Upper lobe of left lung (tissue), 6 donors: ENCODE measurements at places on chromosomes 13 and 19. TPM values are rescaled to one million over a fixed set of nuclear protein-coding genes. Genes with fewer than 3 reads are reported as not detected.

- no peaks in the 10 kb centered on the region for H3K4me1 ChIP-seq
- H3K27me3 ChIP-seq = no peaks in the 10 kb centered on the region
- no peaks in the 10 kb centered on the region for H3K36me3 ChIP-seq
- no peak for DNase-seq
Observed at GRCh38 chr19:31385744-31386143, 36.5 kb upstream of the TSHZ3 start.

The FCHO1 gene
- total RNA-seq = 1.9 TPM

The AKT2 gene
- total RNA-seq = 106 TPM

The LRRC25 gene
- 17.8 TPM for total RNA-seq

- no peaks in the 10 kb centered on the region for H3K36me3 ChIP-seq
- DNase-seq = no peak
- H3K27me3 ChIP-seq = no peaks in the 10 kb centered on the region
- no peak overlapping the region for H3K27ac ChIP-seq
- H3K4me1 ChIP-seq = no peaks in the 10 kb centered on the region
Observed at GRCh38 chr13:19618977-19619376, 14.5 kb upstream of the MPHOSPH8 start.

- H3K27ac ChIP-seq = no peak overlapping the region
- H3K27me3 ChIP-seq = no peaks in the 10 kb centered on the region
- H3K36me3 ChIP-seq = no peaks in the 10 kb centered on the region
- H3K4me3 ChIP-seq = no peak overlapping the region
- no peak for DNase-seq
Observed at GRCh38 chr13:94829837-94830365, 117.6 kb upstream of the SOX21 start.

DNA sequence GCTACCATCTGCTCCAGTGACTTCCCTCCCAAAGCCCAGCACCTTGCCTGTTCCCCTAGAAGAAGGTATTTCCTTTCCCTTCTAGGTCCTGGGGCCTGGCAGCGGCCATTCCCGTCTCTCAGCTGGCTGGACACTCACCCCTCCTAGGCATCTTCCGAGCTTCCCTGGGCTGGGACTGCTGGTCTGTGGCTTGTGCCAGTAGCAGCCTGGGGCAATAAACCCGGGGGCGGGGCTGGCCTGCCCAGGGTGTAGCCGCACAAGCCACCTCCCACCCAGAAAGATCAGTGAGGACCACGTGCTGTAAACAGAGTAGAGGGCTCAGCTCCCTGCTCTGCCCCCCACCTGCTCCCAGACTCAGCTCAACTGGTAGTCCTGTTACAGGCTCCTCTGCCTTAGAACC, 15.0 kb downstream of the LIPE start:
- H3K4me3 ChIP-seq = no peak overlapping the region
- no peaks in the 10 kb centered on the region for H3K27me3 ChIP-seq
- H3K27ac ChIP-seq = no peak overlapping the region
- peaks cover 3% of the 10 kb centered on the region for H3K4me1 ChIP-seq
- DNase-seq = no peak
- H3K36me3 ChIP-seq = no peaks in the 10 kb centered on the region

DNA sequence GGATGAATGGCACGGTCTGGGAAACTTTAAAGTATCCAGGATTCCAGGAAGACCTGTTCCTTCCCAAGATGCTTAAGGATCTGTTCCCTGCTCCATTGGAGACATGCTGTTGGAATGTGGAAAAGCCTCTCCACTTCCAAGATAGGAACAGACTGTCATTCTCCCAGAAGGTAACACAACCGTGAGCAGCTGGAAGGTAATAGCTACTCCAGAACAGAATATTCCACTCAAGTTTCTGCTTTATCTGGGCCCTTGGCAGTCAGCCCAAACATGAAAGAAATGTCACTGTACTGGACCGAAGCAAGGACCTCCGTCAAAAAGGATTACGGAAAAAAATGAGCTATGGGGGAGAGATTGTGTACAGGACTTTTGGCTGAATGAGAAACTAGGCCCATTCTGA, 420.9 kb upstream of the NBEA start:
- no peaks in the 10 kb centered on the region for H3K27me3 ChIP-seq
- H3K36me3 ChIP-seq = no peaks in the 10 kb centered on the region
- no peaks in the 10 kb centered on the region for H3K4me1 ChIP-seq
- H3K4me3 ChIP-seq = no peak overlapping the region

DNA sequence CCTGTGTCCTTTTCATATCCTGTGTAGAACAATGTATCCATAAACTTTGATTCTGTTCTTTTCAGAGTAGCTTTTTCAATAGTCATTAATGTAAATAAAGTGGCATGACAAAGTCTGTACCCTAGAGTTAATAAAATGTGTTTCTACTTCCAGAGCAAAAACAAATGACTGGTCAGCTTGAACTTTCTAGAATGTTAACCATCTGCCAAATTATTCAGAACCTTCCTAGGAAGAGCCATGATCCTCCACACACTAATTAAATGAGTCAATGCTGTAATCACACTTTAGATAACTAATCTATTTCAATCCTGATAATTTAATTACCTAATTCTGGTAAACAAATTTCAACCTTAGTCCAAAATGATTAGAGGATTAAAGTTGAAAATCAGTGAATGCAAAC, 73.2 kb downstream of the DIAPH3 start:
- H3K36me3 ChIP-seq = no peaks in the 10 kb centered on the region
- no peak overlapping the region for H3K27ac ChIP-seq
- no peak for DNase-seq

DNA sequence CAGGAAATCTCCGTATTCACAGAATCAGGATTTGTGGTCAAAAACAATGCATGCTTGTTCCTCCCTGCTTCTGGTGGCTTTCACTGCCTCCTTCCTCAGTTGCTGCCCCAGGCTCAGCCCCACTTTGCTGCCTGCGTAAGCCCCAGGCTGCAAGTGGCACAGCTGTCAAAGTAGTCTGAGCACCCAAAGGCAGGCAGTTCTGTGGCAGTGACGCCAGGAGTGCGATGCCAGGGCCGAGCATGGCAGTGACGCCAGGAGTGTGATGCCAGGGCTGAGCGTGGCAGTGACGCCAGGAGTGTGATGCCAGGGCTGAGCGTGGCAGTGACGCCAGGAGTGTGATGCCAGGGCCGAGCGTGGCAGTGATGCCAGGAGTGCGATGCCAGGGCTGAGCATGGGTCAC, 77.3 kb upstream of the GPR183 start:
- no peaks in the 10 kb centered on the region for H3K27me3 ChIP-seq
- H3K4me1 ChIP-seq = no peaks in the 10 kb centered on the region
- DNase-seq = no peak
- H3K4me3 ChIP-seq = no peak overlapping the region

GRCh38 chr13:21458813-21459701, at the start of gene ZDHHC20:
ZDHHC20 (minus strand) TSS chr13:21459303; CDS start chr13:21459171, 132 bp downstream.
- peak within 1 kb of the TSS; percentile 97 for H3K27ac ChIP-seq
- H3K4me3 ChIP-seq = peak within 1 kb of the TSS; percentile 87
- H3K36me3 ChIP-seq = no peaks in the 10 kb centered on the region
- peaks cover 30% of the 10 kb centered on the region for H3K4me1 ChIP-seq
- peak; percentile 99 for DNase-seq
- H3K27me3 ChIP-seq = no peaks in the 10 kb centered on the region

DNA sequence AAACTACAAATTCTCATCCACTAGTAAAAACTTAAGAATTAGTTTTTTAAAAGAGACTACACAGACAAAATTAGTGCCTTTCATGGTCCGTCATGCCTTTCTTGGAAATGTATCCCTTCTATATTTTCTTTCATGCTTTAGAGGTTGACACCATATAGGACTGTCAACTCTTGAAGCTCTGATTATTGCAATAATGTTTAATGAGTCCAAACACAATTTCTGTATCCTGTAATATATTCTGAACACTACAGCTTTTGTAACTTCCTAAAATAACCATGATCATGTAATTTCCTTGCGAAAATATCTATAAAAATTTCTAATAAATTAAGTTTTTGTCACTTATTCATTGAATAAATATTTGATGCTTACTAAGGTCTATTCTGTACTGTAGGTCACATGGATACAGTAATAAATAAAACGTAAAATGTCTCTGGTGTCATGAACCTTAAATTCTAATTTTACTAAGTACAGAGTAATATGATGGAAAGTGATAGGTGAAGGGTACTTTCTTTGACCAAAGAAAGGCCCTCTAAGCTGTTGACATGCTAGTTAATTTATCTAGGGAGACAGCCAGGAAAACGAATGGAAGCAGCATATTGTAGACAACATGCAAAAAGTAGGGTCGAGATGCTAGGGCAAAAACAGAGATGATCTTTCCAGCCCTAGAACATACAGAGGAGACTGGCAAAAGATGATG, 687.3 kb upstream of the PCDH9 start:
- no peaks in the 10 kb centered on the region for H3K4me1 ChIP-seq
- H3K4me3 ChIP-seq = no peak overlapping the region
- no peak overlapping the region for H3K27ac ChIP-seq
- no peak for DNase-seq
- no peaks in the 10 kb centered on the region for H3K36me3 ChIP-seq

The DAZAP1 gene
- total RNA-seq = 99.5 TPM

DNA sequence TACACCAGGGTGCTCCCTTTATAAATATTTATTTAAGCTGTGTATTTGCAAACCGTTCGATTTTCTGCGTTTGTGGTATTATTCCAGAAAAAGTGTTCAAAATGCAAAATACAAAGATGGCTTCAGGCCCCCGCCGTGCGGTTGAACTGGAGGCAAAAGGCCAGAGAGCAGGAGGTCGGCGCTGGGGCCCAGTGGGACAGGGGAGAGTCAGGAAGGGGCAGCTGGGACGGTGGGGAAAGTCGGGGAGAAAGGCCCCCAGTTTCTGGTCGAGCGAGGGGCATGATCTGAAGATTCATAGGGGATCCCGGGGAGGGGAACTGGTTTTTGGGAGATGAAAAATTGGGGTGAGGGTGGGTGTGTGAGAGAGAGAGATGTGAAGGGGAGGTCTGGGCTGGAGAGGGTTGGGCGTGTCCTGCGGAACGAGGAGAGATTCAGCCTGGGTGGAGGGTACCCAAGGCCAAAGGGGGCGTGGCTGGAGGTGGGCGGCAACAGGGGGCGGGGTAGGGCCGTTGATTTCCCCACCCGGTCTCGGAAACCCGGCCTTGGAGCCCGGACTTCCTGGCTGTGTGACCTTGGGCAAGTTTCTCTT, 678 bp downstream of the ISOC2 start:
- no peaks in the 10 kb centered on the region for H3K27me3 ChIP-seq
- H3K27ac ChIP-seq = peak overlapping the region; percentile 86
- peak; percentile 80 for DNase-seq
- peak overlapping the region; percentile 78 for H3K4me3 ChIP-seq
- H3K4me1 ChIP-seq = peaks cover 22% of the 10 kb centered on the region

DNA sequence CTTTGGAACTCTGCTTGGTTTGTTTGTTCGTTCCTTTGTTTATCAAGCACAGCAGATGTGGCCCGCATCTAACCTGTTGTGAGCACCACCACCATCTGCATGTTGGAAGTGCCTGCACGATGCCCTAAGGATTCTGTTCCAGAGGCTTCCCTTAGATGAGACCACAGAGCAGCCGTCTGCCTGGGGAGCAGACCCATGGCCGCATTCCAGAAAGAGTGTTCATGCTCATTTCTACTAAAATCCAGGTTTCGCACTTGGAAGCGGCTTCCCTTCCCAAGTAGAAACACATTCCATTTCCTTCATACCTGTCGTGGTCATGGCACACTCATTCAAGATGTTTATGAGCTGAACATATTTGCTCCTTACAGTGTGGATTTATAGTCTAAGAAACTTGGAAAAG, 27.2 kb downstream of the COL4A2 start:
- no peak for DNase-seq
- peaks cover 41% of the 10 kb centered on the region for H3K4me1 ChIP-seq
- no peak overlapping the region for H3K4me3 ChIP-seq
- no peak overlapping the region for H3K27ac ChIP-seq
- no peaks in the 10 kb centered on the region for H3K27me3 ChIP-seq
- H3K36me3 ChIP-seq = no peaks in the 10 kb centered on the region

The CCDC122 gene
- 4.3 TPM for total RNA-seq

DNA sequence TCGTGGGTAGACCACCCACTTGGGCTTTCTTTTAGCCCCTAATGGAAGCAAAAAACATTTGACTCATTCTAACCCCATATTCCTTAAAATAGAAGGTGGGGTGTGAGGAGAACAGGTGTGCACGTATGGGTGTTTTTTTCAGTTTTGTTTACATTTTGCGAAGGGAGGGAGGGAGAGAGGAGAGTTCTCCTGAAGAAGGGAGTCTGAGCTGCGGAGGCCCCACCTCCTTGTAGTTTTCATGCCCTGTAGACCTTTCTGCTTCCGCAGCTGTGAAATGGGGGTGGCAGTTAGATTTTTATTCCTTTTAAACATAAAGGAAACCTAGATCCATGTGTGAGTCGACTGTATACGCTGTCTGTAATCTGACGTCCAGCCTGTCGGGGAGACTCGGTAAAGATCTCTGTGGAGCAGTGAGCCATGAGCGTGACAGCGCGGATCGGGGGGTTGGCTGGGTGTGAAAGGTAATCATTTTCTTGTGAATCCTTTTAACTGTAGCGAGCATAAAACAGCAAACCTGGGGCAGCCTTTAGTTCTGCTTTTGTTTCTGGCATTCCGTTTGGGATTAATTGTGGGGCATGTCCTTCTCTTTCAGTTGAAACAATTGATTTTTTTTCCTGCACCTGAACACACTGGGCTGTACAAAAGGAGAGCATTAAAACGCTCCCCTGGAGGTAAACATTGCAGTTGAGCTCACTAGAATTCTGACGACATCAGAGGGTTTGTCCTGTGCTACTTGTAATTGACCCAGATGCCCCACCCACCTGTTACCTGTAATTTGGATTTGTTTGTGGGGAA, 2.3 kb downstream of the UPF1 start:
- H3K27me3 ChIP-seq = no peaks in the 10 kb centered on the region
- H3K36me3 ChIP-seq = no peaks in the 10 kb centered on the region
- H3K27ac ChIP-seq = peak overlapping the region; percentile 92
- H3K4me3 ChIP-seq = peak overlapping the region; percentile 24
- DNase-seq = no peak
- H3K4me1 ChIP-seq = peaks cover 51% of the 10 kb centered on the region

DNA sequence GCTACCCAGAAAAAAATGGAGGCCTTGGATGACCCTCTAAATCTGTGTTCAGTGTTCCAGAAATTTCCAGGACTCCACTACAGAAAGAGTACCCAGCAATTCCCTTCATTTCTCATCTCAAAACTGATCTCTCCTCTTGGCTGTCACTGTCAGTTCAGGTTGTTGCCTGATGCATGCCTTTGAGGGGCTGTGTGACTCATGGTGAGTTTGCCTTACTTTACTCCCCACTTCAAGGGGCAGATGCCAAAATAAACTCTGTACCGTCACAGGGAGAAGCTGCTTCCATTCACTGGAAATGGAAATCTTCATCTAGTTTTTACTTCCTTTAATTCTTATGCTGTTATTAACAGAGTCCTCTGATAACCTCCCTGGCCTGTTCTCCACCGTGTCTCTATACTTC, 1075.0 kb downstream of the DIAPH3 start:
- H3K4me1 ChIP-seq = no peaks in the 10 kb centered on the region
- H3K4me3 ChIP-seq = no peak overlapping the region
- no peaks in the 10 kb centered on the region for H3K27me3 ChIP-seq
- H3K27ac ChIP-seq = no peak overlapping the region
- no peaks in the 10 kb centered on the region for H3K36me3 ChIP-seq

GRCh38 chr19:941292-942132, 15.7 kb downstream of the ARID3A start:
- H3K4me3 ChIP-seq = peak overlapping the region; percentile 38
- no peaks in the 10 kb centered on the region for H3K36me3 ChIP-seq
- no peaks in the 10 kb centered on the region for H3K27me3 ChIP-seq
- H3K27ac ChIP-seq = peak overlapping the region; percentile 89
- H3K4me1 ChIP-seq = peaks cover 26% of the 10 kb centered on the region

The TLE2 gene
- total RNA-seq = 49.9 TPM
